Left hindlimb (tissue), 1 donor: ENCODE measurements at places on chromosomes 4 and X.

DNA sequence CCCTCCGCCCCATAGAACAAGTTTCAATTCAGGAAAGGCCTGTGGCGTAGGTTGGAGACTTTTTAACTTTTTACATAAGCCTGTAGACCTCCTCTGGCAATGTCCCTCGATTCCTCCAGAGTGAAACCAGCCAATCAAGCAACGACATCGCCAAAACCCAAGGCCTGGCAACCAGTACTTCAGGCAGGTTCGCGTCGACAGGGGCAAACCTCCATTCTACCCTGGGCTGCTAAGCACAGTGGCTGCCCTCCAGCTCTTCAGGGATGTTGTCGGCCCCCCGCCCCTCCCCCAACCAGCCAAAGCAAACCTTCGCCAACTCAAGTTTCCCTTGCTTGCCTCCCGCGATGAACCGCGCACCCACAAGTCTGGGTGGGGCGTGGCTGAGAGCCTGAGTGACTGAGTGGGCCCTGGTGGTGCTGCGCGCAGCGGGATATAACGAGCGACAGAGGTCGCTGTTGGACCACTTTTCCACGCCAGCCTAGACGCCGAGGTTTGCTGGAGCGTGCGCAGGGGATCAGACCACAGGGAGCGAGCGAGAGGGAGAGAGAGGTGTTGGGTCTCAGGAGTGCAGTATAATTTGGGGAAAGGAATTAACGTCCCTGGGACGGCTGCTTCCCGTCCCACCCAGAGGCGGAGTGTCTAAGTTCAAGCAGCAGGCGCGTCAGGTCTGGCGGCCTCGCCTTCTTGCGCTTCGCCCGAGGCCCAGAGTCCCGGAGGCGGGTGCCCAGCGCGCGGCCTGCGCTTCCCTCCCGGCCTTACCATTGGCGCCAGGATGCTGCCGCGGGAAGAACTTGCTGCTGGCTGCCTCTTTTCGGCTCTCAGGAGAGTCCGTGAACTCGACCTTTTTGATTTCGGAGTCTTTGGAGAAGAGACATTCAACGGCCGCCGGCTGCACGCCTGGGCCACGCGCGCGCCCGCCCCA, 9.0 kb upstream of the PITX2 start:
- peak; percentile 81 for DNase-seq

DNA sequence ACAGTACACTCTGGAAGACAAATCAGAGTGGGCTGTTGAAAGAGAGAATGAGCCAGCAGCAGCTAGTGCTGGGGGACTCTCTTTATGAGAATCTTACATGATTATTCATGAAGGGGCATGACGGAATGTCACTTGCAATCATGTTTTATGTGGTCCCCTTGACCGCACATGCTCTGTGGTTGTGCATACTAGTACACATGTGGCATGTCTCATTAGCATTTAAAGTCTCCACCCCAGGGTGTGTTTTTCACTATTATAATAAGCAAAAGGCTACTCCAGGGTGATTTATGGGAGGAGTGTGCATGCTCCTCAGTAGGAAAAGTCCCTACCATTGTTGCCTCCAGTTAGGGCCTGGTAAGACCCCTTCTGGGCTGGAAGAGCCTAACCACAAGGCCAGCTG, 30.7 kb upstream of the MAGEA11 start:
- DNase-seq, result no peak

GRCh38 chr4:159055833-159056232, 47.0 kb upstream of the RAPGEF2 start:
- no peak for DNase-seq

GRCh38 chr4:167428156-167428555, 193.9 kb upstream of the SPOCK3 start:
- no peak for DNase-seq

DNA sequence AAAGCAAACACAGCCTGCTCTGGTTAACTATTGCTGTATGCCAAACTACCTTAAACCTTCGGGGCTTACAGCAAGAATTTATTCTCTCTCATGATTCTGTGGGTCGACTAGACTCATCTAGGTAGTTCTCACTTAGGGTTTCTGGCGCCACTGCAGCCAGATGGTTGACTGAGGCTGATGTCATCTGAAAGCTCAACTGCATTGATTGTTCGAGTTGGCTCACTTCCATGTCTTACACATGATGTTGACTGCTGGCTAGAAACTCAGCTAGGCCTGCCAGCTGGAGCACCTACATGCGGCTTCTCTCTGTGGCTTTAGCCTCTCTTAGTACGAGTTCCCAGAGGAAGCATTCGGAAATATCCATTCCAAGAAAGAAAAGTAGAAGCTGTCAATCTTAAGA, 103.2 kb downstream of the SRPX start:
- peak; percentile 26 for DNase-seq

DNA sequence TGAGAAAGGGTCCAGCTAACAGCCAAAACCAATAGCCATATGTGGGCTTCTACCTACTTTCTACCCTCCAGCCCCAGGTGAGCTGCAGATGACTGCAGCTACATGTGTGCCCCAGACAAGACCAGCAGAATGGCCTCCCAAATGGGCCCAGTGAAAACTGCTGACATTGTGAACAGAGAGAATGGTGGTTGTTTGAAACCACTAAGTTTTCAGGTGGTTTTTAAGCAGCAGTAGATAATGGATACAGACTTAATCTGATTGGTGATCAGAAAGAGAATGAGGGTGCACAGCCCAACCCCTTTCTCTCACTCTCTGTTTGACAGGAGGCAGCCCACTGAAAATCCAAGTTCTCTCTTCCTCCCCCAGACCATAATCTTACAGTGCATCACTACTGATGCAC, 42.5 kb upstream of the BBS12 start:
- no peak for DNase-seq

DNA sequence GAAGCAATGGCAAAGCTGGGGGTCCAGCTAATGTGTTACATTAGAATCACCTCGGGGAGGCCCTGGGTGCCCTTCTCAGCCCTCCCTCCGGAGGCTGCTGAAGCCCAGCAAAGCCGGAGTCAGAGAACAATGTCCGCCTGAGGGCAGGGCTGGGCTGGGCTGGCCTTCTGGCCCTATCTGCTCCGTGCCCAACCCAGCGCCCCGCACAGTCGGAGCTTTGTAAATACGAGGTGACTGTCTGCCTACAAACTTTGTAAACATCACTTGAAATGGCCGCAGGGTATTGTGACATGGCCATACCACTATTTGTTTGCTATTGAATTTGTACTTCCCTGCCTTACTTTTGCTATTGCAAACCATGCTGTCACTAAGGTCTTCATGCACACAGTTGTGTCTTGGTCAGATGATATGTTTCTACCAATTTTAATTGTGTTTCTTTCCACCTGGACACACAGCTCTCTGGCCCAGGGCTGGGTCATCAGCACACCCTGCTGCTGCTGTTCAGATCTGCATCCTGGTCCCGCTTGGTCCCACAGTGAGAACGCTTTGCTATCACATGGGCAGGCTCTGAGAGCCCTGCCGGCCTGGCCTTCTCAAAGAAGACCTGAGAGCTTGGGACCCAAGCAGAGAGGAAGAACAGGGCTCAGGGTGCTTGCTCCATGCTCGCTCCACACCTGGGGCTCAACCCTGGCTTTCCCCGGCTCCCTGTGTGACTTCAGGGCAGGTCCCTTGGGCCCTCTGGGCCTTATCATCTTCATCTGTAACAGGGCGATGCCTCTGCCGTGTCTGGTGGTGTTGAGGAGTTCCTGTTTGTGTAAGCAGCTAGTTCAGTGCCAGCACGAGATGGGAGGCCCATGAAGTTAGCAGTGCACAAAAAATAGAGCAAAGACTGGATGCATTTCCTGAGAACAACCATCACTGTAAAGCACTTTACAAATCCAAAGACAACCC, 2.3 kb downstream of the S100P start:
- no peak for DNase-seq

DNA sequence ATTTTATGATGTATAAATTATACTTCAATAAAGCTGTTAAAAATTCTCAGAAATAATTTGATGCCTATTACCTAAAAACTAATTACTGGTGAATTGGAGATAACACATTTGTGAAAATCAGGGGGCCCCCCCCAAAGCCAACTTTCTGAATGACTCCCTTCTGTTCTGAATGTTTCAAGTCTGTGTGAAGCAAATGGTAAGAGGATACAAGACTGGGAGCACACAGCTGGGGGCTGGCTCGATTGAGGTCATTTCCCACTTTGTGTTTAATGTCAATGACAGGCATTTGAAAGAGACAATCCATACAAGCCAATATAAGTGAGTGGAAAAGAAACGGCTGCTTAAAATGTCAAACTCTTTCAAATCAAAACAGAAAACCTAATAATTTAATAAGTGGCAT, 155.8 kb downstream of the SH2D1A start:
- no peak for DNase-seq

- no peak for DNase-seq
These were observed 152.0 kb upstream of the EDNRA start for GRCh38 chr4:147328756-147329446.

DNA sequence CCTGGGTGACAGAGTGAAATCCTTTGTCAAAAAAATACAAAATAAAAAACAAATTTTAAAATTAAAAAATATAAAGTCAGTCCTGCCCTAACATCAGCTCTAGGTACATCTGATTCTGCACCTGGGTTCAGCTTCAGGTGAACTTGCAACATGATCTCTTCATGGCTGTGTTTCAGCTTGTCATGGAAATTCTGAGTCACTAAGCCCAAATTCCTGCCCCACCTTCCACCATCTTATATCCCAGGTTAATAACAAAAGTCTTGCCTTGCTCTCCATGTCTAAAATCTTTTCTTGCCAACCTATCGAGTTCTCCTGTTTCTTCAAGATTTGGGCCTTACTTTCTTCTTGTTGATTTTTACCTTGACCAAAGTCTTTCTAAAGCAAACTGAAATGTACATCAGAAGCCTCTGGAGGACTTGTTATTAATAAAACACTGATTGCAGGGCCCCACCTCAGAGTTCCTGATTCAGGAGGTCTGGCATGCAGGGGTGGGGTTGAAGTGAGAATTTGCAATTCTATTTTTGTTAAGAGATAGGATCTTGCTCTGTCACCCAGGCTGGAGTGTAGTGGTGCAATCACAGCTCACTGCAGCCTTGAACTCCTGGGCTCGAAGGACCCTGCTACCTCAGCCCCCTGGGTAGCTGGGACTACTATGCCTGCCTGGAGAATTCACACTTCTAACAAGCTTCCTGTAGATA, 125.8 kb upstream of the VCX3A start:
- DNase-seq, result no peak

- DNase-seq, result no peak
These were observed 130.7 kb downstream of the NR3C2 start for GRCh38 chr4:148311526-148311925.

DNA sequence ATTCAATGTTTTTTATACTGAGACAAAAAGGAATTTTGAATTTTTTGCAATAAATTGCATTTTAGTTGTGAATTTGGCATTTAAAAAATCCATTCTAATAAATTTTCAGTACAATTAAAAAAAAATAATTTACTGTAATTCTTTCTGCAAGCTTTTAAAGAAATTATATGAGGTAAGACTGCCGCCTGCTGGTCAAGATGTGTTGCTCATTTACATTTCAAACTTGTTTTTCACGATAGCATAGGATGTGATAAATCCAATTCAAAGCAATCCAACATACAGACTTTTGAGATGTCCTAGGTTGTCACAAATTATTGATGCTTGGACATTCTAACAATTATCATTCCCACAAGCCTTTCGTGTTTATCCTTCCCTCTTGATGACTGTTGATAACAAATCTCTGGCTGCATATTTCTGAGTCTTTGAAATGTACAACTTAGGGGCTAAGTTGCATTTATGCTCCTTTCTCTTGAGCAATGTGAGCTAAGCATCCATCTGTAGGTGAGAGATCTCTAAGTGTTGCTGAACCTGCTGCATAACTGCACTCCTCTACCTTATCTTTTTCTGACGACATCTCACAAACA, 21.7 kb upstream of the MFAP3L start:
- no peak for DNase-seq

GRCh38 chrX:37685381-37686359, at the start of gene XK:
Gene XK, plus strand, starts transcription at chrX:37685791. Its CDS starts 171 bp downstream, at chrX:37685962.
- peak; percentile 24 for DNase-seq
